ENCODE measurements at places on chromosomes 16 and 17. TPM values are rescaled to one million over a fixed set of nuclear protein-coding genes. Genes with fewer than 3 reads are reported as not detected.

The CDRT15L2 gene
- total RNA-seq = not detected

DNA sequence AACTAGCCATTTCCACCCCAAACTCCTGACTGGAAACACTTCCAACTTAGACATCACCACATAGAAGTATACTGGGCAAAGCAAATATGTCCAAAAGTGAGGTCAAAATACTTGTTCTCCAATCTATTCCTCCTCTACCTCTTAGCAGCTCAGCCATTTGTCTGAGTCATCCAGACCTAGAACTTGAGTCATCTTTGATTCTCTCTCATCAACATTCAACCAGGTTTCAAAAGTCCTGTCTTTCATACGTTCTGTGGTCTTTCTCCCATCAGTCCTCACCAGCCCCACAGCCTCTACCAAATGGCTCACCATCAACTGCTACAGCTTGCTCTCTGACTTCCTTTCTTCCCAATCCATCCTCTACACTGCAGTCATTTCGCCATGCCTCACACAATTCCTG is 6.8 kb downstream of the ANKFY1 start:
- no peak for DNase-seq

DNA sequence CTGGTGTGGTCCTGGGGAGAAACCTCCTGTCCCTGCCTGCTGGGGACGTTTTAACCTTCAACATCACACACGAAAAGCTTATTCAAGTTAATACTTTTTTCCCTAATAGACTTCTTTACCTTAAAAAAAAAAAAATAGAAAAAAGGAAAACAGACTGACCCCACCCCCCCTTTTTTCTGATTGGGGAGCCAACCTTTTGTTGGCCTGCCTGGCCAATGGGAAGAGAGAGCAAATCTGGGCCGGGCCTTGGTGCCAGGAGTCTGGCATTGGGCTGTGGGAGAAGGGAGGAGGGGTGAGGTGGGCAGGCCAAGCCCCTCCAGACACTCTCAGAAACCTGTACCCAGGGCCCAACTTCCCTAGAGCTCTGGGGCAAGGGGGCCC is 3.0 kb downstream of the CBX8 start:
- no peak for DNase-seq

DNA sequence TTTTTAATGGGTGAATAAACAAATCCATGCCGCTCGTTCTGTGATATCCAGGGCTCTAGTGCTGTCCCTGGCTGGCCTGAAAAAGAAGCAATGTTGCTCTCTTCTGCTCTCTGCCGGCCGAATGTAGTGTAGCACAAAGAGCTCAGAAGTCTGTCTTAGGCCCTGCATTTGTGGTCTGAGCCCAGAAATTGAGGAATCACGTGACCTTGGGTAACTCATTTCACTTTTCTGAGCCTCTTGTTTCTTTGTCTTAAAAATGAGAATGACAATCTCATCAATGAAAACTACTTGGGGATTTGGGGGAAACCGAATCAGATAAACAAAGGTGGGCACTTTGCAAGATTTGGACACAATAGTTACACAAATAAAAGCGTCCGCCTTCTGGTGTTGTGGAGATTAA is 381.6 kb upstream of the ASIC2 start:
- peak; percentile 11 for DNase-seq

GRCh38 chr17:35716897-35717465 is 14.5 kb upstream of the RASL10B start:
- DNase-seq = no peak

GRCh38 chr17:34728771-34729310 is 149.5 kb downstream of the TMEM132E start:
- no peak for DNase-seq

The HP gene
- 11.8 TPM for total RNA-seq

GRCh38 chr17:59496178-59496577 is 69.2 kb upstream of the DHX40 start:
- no peak for DNase-seq

DNA sequence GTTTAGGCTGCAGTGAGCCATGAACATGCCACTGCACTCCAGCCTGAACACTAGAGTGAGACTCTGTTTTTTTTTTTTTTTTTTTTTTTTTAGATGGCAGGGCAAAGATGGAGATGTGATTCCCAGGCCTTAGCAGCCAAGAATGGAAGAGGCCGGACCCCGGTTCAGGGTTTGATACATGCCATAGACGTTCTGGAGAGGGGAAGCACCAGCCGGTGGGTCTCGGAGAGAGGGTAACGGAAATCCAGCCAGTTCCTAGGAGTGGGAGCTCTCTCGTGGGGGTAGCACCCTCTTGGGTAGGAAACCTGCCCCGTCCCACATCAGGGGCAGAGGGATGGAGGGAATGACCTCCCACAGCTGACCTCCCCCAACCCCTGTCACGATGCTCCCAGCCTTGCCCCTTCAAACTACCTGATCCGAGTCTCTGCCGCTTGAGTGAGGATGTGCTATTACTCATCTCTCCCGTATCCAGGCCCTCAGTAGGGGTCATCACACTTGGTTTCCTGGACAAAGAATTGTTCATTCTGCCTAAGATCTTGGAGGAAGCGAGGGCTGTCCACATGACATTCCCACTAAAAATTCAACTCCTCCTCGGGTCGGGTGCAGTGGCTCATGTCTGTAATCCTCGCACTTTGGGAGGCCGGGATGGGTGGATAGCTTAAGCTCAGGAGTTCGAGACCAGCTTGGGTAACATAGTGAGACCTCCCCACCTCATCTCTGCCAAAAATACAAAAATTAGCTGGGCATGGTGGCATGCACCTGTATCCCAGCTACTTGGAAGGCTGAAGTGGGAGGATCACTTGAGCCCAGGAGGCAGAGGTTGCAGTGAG is 47.3 kb downstream of the MIS12 start:
- no peak for DNase-seq

DNA sequence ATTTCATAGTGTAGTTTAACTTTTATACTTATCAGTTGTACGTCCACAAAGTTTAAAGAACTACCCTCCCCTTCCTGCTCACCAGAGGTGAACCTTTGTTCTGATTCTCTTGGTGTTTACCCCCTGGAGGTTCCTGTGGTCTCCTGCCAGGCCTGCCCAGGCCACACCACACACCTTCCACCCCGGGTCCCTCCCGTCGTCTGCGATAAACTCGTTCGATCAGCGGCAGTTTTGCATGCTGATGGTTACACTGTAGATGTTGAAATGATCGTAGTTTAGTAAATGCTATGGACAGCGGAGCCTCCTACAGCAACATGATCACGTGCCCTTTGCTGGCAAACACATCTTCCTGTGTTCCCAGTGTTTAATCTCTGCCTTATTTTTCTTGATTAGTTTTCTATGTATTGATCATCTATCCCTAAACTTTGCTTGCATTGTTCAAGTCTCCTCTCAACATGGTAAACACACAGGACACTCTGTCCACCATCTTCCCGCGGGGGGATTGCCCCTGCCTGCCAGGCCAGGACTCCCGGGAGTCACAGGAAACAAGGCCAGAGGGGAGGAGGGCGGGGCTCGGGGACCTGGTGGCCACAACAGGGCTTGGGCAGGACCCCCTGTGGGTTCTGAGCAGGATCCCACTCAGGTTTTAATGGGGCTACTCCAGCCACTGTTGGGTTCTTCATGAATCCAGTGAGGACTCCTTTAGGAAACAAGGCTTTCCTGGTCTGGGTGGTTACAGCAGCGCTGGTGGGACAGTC is 2.8 kb upstream of the ACSF3 start:
- no peak for DNase-seq

DNA sequence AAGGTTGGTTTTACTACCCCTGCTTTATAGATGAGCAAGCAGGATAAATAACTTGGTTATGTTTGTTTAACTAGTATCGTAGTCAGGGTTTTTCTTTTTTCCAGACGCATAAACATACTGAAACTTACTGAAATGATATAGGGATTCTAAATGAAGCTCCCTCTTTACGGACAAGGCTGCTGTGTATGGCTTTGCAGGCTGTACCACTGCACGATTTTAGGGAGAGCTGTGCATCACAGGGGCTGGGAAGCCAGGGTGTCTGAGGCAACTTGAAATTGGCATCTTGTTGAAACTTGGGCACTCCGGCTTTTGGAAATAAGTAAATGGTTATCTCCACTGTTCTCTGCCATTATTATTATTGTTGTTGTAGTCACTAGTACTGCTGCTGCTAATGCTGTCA is 218.1 kb upstream of the CDH8 start:
- no peak for DNase-seq

DNA sequence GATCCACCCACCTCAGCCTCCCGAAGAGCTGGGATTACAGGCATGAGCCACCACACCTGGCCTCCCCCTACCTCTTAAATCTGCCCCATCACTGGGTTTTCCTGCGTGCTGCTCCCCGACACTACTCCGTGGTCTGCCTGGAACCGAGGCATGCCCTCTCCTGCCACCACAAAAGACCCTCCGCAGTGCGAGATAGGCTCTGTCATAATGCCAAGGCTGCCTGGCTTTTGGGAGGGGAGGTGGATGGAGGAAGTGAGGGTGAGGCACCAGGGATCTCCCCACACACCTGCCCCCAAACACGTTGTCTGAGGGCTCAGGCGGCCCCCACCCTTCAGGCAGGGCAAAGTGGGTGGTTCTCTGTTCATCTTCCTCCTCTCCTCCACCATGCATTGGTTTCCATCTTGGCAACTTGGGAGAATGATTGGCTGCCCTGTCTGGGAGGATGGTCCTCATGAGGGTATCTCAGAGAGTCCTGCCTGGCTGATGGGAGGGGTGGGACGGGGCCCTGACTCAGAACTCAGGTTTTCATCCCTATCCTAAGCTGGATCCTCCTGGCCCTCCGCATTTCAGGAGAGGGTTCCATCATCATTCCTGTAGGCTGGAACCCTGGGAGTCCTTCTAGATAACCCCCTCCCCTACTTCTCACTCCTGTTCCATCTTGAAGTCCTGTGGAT is 23.2 kb downstream of the IGFBP4 start:
- DNase-seq = no peak

DNA sequence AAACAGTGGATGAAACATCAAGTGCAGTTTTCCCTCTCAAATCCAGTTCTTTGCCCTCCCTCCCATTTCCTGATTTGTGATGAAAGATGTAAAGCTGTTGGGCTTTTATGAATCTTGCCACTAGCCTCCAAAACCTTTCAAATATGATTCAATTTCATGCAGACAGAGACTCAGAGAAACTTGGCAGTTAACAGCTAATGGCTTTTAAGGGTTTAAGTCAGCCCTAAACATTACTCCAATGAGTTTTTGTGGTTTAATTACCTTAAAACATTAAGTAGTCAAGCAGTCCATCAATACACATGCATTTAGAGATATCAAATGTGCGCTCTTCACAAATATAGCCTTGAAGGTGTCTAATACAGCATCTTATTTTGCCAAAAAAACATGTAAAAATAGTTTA is 1594.0 kb upstream of the GOT2 start:
- DNase-seq = no peak

DNA sequence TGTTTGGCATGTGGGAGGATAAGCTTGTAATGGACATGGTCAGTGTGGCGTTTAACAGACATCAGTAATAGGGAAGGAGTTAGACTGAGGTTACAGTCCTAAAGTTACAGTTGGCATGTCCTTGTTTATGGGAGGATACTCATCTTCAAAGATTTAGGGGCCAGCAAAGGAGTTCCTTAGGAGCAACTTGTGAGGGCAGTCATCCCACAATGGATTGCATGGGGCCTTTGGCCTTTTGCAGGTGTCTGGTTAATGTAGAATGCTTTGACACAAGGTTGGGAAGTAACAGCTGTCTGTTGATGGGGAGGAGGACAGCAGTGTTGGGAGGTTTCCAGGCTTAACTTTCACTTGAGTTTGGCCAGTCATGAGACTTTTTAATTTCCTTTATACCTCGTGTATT is 2.2 kb downstream of the NUBP1 start:
- no peak for DNase-seq

The GRB7 gene
- 0.43 TPM for total RNA-seq

DNA sequence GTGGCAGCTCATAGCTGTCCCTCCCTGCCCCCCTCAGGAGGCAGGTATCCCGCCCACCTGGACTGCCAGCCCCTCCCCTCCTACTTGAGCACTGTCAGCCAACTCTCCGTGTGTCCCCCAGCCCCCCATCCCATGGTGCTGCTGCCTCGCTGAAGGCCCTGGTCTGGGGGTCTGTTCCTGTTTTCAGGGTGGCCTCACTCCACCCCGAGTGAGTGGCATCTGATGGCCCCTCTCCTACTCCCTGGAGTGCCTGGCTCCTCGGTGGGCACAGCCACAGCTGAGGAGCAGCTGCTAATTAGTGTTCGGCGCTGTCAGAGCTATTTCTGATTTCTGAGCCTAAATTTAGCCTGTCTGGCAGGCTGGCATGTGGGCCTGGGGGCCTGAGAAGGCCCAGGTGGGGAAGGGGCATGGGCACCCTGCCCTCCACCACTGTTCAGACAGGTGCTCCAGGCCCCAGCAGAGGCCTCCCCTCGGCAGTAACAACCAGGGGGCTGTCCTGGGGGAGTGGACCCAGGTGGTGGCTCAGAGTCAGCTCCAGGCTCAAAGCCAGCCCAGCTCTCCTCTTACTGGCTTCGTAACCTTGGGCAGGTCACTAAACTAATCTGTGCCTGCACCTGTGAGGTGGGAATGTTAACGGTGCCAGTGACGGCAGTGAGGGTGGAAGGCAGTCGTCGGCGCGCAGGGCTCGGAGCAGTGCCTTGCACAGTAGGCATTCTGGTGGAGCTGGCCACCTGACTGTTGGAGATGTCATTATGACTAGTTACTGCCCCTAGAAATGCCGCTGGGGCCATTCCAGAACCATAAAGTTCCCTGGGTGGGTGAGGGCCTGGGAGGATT is 6.5 kb downstream of the FMNL1 start:
- peak; percentile 44 for DNase-seq

DNA sequence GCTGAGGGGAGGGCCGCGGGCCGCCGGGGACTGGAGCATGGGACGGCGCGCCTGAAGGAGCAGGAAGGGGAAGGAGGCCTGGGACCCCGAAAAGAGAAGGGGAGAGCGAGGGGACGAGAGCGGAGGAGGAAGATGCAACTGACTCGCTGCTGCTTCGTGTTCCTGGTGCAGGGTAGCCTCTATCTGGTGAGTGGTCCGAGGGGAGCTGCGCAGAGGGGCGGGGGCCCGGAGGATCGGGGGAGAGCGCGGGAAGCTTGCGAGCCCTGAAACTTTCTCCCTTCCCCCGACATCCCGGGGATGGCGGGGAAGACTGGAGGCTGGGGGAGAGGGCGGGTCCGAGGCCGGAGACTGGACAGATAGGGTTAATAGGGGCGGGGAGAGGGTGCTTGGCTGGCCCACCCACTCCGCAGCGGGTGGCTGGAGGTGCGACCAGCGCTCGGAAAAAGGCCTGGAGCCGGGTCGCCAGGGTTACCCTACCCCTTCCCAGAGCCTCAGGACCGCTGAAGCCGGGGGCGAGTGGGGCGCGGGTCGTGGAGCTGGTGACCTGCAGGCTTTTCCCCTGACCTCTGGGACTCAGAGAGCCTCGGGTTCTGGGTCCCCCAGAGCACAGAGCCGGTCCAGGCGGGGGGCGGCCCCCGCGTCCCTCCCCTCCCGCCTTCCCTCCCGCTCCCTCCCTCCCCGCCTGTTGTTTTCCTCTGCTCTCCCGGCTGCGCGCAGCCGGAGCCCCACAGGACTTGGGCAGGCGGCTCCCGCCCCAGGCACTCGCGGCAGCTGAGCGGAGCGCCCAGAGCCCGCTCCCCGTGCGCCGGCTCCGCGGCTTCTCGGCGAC is 631 bp downstream of the NXPH3 start:
- no peak for DNase-seq

The ARHGAP44 gene
- 0.10 TPM for total RNA-seq

Data from activated T-cell treated with anti-CD3 and anti-CD28 coated beads, Interleukin-2, amount 50 U/mL, for 4 hours (primary cell).